Left ventricle myocardium inferior (tissue), 1 donor: ENCODE measurements at places on chromosomes 16 and 17.

GRCh38 chr17:72661116-72661944 is 431.2 kb downstream of the SLC39A11 start:
- no peak for DNase-seq

DNA sequence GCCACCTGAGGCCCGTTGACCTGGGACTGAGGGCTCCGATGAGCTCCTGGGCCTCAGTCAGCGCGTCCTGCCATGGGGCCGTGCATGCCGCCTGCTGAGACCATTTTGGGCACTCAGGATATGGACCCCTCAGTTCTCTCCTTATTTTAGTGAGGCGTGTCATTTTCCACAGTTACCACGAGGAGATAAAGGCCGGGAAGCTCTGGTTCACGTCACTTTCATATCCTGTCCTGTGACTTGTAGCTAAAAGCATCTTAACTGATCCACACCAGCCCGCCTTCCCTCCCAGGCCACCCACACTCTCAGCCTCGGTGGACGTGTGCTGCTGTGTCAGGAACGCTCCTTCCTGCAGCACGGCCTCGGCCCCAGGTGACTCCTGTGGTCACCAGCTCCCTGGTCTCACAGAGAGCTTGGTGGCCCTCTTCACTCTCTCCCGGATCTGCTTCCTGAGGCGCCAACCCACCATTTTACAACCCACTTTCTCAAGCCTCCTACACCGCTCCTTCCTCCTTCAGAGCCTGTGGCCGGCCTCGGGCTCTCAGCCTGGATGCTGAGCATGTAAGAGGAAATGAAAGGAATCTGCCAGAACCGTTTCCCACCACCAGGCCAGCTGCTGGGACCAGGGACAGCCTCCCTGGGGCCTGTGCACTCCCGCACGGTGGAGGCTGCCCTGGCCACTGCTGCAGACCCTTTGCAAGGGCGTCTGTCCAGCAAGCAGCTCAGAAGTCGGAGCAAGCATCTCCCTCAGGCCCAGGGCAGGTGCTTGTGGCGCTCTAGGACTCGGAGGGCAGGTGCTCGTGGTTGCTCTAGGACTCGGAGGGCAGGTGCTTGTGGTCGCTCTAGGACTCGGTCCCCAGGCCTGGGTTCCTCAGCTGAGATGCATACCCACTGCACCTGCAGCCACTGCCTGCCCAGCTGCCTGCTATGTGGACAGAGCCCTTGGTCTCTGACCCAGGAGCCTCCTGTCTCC is 23.9 kb upstream of the FASN start:
- no peak for DNase-seq

DNA sequence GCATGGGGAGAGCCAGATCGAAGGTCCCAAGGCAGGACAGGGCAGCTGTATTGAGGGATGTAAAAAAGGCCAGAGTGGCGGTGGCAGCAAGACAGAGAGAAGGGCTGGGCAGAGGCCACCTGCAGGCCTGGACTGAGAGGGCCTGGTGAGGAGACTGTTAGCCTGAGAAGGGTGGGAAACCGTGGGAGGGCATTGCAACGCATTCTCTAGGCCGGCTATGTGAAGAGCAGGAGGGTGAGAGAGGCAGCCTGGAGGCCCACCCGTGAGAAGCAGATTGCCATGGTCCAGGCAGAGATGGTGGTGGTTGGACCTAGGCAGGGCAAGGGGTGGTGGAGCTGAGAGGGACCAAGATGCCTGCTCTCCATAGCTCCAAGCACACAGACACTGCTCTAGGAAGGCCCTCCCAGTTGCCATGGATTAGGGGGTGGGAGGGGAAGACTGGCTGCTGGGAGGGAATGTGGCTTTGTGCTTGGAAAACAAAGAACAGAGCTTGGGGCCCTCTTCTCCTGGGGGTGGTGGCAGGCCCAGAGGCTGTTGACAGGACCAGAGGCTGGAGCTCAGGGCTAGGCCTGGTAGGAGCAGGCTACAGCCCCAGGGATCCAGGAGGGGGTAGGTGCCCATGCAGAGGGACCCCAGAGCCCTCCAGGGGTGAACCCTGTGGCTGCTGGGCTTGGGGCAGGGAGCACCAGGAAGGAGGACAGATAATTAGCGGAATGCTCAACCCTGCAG is 12.4 kb upstream of the TCAP start:
- no peak for DNase-seq

DNA sequence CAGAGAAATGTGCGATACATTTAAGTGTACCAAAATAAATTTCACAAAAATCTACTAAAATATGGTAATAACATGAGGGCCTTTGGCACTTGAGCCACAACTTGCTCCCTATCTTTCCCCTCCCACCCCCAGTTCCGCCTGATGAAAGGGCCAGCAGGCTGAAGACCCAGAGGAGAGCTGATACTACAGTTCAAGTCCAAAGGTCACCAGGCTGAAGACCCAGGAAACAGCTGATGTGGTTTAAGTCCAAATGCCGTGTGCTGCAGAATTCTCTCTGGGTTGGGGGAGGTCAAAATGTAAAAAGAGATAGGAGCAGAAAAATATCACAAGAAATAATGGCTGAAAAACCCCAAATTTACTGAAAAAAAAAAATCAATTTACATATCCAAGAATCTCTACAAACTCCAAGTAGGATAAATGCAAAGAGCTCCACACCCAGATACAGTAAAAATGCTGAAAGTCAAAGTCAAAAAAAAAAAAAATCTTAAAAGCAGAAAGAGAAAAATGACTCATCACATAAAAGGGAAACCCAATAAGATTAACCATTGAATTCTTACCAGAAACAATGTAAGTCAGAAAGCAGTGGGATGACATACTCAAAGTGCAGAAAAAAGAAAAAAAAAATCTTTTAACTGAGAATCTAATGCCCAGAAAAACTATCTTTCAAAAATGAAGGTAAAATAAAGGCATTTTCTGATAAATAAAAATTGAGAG is 452.1 kb upstream of the ASIC2 start:
- no peak for DNase-seq

- peak; percentile 33 for DNase-seq
Measured at GRCh38 chr17:14302091-14302430, 1.2 kb downstream of the HS3ST3B1 start.

DNA sequence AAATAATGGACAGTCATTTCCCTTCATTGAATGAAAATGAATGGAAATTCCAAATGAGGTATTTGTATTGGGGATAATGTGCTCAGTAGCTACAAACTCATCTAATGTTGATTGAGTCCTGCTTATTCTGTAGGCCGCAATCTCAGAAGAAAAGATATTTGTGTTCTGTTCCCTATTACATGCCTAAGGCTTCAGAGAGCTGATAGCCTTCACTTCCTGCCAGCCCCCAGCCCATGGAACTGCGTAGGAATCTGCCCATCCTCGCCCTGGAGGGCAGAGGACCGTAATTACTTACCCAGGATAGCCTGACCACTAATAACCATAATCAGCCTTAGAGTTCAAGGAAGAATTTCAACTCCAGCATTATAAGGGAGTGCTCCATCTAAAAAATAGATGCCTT is 17.9 kb upstream of the SNTB2 start:
- DNase-seq, result no peak

GRCh38 chr17:5234645-5235576 is at the start of gene SCIMP:
SCIMP (minus strand) TSS chr17:5234860; CDS start chr17:5234755, 105 bp downstream.
- peak; percentile 23 for DNase-seq

DNA sequence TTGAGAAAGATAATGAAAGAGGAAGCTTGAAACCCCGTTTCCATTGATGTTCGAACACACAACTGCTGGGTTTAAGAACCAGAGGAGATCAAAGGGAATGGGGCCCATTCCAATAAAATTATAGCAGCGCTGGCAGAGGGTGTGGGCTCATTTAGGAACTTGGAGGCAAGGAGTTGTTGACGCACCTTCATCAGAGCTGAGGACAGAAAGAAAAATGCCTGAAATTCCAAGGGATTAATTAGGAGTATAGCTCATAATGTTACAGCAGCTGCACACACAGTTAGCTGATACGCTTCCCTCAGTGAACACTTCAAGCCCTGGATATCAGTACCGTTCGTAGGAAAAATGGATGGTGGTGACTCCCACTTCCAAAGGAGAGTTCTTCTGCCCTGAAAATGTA is 127.2 kb downstream of the AXIN2 start:
- no peak for DNase-seq

DNA sequence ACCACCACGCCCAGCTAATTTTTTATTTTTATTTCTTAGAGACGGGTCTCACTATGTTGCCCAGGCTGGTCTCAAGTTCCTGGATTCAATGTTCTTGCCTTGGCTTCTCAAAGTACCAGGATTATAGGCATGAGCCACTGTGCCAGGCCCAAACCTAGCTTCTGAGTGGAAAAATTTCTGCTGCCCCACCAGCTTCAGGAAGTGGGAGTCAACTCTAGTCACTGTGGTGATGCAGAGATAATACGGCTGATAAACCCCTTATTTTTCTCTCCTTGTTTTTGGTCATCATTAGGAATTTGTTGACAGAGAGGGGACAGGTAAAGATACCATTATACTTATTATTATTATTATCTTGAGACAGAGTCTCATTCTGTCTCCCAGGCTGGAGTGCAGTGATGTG is 27.8 kb upstream of the PHOSPHO1 start:
- no peak for DNase-seq

GRCh38 chr16:964356-965035 is 6.3 kb downstream of the LMF1 start:
- DNase-seq, result no peak

- DNase-seq, result no peak
Measured at GRCh38 chr16:4283441-4283840, 10.6 kb upstream of the TFAP4 start.

- DNase-seq, result no peak
Measured at GRCh38 chr17:44315760-44316731, 7.6 kb downstream of the RUNDC3A start.

- DNase-seq, result peak; percentile 14
Measured at GRCh38 chr16:88382491-88383400, at the start of gene ZNF469. ZNF469 (plus strand) TSS chr16:88382959; CDS start chr16:88427471, 44,512 bp downstream.

DNA sequence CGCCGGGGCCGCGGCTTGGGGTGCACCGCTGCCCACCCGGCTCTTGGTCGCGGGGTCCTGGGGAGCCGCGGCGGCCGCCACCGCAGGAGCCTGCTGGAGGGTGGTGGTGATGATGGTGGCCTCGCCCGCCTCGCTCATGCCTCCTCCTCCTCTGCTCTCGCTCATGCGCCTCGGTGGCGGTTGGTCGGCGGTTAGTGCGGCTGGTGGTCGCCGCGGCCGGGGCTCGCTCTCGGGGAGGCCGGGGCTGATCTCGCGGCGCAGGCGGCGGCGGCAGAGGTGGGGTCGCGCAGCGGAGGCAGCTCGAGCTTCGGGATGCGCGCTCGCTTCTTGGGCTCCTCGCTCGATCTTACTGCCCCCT is 41.6 kb downstream of the AHSP start:
- DNase-seq, result no peak
